Sigmoid colon (tissue), 7 donors: ENCODE measurements at places on chromosomes 12 and 14.

DNA sequence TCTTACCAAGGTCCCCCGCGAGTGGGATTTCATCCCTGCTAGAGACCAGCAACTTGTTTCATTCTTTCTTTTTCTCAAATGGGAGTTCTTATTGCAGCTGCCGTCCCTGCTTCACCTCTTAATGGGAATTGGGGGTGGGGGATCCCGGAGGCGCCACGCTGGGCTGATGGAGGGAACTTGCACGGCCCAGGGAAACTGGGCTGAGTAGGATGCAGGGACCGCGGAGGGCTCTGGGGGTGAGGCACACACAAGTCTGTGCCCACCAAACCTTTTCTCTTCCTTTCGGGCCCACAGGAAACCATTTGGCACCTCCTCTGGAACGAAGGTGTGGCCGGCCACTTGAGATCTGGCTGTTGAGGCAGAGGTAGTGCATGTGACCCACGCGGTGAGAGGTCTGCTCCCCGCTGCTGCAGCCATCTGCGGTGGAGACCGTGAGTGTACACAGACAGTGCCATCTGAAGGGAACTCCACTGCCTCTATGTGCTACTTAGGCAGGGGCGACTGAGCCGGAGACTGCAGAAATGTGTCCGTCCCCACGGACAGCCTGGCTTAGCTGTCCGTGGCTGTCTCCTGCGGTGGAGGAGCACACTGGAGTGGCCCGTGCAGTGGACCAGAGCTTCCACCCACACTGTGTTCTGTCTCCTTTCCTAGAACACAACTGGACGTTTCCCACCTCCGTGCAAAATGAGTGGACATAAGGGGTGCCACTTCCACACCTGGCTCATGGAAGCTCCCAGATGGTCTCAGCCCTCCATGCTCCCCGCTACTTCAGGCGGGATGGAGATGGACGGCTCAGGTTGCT, 42.1 kb upstream of the TESC start:
- DNase-seq, result no peak

DNA sequence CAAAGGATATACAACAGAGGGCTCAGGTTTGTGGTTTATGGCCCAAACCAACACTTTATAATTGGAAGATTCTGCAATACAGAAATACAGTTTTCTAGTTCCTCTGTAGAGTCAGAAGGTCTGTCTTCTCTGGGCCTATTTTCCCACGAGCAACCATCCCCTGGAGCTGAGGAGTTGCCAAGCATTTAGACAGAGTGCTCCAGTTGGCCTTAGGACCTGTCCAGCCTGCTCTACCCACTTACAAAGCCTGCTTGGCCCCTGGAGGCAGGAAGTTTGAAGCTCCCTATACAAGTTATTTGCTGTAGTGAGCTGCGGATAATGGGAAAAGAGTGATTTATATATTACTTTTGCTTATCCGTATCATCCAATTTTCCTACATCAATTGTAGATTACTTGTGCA, 60.8 kb upstream of the HSPB8 start:
- no peak for DNase-seq

- DNase-seq, result no peak
Measured at GRCh38 chr12:112842441-112842840, 50.9 kb downstream of the RPH3A start.

GRCh38 chr14:65277580-65278270, 134.8 kb upstream of the FUT8 start:
- no peak for DNase-seq

GRCh38 chr14:60653701-60654161, 4.5 kb upstream of the SIX1 start:
- DNase-seq, result no peak

DNA sequence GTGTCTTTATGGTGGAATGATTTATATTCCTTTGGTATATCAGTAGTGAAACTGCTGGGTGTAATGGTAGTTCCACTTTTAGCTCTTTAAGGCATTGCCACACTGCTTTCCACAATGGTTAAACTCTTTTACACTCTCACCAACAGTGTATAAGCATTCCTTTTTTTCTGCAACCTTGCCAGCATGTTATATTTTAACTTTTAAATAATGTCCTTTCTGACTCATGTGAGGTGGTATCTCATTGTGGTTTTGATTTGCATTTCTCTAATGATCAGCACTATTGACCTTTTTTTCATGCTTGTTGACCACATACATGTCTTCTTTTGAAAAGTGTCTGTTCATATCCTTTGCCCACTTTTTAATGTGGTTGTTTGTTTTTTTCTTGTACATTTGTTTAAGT, 142.5 kb downstream of the MSRB3 start:
- no peak for DNase-seq

- DNase-seq, result peak; percentile 95
Measured at GRCh38 chr12:7060353-7060954, at the start of gene C1S. Gene C1S, plus strand, starts transcription at chr12:7060718. Its CDS starts 1,195 bp downstream, at chr12:7061913.

GRCh38 chr12:45184147-45184963, 31.5 kb upstream of the ANO6 start:
- no peak for DNase-seq

DNA sequence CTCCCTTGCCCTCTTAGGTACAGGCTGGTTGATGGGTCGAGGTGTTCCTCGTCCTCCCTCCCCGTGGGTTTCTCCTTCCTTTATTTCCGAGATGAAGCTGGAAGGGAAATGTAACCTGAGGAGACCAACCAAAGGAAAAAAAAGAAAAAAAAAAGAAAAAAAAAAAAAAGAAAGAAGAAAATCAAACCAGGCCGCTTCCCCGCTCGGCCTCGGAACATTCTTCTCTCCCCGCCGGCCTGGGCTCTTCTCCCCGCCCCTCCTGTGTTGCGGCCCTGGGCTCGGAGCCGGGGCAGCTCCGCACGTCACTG, 1.6 kb upstream of the NFATC4 start:
- DNase-seq, result no peak

DNA sequence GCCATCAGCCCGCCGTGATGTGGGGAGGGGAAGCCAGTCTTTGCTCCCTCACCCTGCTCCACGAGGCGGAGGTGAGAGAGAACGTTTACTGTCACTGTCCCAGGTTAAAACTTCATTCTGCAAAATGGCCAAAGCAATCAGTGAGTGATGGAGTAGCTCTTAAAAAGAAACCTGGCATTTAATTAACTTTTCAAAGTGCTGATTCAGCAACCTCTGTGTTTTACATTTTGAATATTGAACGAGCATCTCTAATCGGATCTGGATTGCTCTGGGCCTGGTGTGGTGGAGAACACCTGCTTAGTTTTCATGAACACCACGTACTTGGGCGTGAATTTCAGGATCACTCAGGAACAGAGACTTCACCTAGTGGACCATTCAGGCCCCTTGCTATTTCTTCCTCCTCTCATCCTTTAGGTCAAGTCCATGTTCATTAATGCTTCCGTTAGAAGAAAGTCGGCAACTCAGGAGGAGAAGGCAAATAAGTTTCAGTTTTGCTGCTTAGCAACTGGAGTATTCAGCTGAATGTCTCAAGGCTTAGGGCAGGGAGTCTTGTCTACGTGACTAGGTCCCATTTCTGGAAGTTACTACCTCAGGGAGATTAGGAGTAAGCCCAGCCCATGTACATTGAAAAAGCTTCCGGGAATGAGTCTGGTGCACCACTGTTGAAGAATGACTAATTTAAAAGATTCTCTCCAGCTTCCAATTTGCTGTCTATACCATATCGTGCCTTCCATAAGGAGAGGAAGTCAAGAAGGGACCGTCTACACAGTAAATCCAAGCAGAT, 68.2 kb downstream of the IFT43 start:
- DNase-seq, result no peak

GRCh38 chr12:71702590-71702989, 16.7 kb downstream of the TMEM19 start:
- DNase-seq, result no peak

GRCh38 chr14:75439989-75440388, 12.2 kb downstream of the JDP2 start:
- DNase-seq, result no peak

DNA sequence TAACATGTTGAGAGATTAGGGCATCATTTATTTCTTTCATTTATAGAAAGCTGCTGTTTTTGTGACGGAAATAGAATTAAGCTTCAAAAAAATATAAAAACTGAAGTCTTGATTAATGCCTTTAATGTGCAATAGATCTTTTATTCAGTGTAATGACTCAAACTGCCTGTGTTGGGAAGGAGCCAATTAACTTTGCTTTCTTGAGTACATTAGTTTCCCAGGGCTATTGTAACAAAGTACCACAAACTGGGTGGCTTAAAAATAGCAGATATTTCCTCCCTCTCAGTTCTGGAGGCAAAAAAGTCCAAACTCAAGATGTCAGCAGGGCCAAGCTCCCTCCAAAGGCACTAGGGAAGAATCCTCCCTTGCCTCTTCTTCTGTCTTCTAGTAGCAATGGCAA, 36.6 kb downstream of the EID3 start:
- no peak for DNase-seq

GRCh38 chr14:93103392-93104080, 12.2 kb downstream of the ITPK1 start:
- DNase-seq, result no peak

DNA sequence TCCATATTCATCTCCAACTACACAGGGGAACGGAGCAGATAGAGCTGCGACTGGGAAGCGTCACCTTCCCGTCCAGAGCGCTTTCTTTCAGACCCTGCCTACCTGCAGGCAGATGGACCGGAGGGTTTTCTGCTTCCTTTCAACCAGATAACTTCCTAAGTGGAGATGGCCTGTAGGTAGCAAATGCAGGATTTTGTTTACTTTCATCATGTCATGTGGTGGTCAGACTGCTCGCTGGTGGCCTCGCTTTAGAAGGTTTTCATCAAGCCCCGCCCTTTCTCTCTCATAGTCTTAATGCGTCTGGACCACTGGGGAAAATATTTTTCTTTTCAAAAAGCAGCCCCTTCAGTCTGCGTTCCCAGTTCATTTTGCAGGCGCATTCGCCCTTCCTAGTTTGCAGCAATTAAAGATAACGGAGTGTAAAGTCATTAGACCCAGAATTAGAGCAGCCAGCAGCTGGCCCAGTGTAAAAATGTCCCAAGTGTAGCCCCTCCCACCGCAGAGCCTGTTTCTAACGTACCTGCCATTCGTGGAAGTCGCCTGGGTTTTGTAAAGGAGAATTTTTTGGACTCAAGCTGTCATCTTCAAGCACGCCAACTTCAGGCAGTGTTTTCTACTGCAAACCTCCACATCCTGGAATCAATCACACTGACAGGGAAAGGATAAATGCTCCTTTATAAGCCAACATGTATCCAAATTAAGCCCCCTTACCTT, 68.9 kb downstream of the TESC start:
- peak; percentile 45 for DNase-seq

- no peak for DNase-seq
Measured at GRCh38 chr14:95943699-95944098, 67.1 kb downstream of the TUNAR start.

GRCh38 chr14:90424075-90424474, 27.2 kb downstream of the CALM1 start:
- DNase-seq, result no peak

- DNase-seq, result peak; percentile 71
Measured at GRCh38 chr14:94485944-94486841, 10.2 kb upstream of the SERPINA9 start.

DNA sequence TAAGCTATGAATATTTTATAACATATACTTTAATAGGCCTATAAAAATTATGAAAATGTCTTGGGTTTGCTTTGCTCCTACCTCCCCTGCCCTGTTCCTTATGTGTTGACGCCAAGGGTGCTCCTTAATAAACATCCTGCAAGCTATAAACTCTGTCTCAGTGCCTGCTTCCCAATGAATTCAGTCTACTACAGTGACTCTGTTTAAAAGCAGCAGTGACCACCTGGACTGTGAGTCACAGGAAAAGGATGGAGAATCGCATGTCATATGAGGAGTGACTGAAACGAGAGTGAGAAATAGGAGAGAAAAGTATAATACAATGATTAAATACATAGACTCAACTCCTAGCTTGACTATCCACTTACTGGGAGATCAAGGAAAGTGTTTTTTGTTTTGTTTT, 41.1 kb upstream of the CFAP54 start:
- DNase-seq, result no peak

DNA sequence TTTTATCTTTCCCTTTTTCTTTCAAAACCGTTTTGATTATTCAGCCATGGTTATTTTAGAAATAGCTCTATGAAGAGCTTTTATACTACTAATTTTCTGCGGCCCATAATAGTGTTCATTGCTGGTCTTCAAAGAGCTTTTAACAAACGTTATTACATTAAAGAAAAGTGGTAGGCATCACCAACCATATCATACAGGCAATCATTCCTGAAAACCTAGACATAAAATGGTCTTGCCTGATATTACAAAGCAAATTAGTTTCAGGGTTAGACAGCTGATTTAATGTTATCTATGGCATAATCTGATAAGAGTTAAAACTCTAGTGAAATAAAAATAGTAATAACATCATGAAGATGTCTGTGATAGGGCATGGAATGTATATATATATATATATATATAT, 89.7 kb upstream of the CNTN1 start:
- no peak for DNase-seq

- no peak for DNase-seq
Measured at GRCh38 chr12:43151441-43151981, 400.5 kb downstream of the ADAMTS20 start.

GRCh38 chr14:92625213-92625612, 111.6 kb downstream of the RIN3 start:
- DNase-seq, result no peak

- no peak for DNase-seq
Measured at GRCh38 chr14:89957791-89958190, 2.1 kb downstream of the TDP1 start.

DNA sequence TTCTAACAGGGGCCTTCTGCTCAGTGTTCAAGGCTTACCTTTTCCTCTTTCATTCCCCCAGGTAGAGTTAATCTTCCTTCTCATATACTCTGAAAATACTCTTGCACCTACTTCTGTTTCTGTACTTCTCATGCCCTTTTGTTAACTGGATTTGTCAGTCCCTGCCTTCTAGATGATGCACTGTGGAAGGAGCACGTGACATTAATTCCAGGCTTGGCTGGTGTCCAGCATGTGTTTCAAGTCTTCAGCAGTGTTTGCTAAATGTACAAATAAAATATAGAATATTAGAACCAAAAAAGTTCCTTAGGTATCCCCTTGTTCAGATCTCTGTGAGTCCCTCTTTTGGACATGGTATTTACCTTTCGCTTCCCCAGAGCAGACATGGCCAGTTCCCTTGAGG, 27.9 kb upstream of the EVL start:
- no peak for DNase-seq

GRCh38 chr12:115570069-115570777, 707.3 kb downstream of the MED13L start:
- no peak for DNase-seq
